Activated naive CD4-positive, alpha-beta T cell (primary cell): ENCODE measurements at places on chromosomes 1 and 21.

GRCh38 chr1:221735999-221736398 lies 5.9 kb downstream of the DUSP10 start:
- no peak for DNase-seq

GRCh38 chr1:182173808-182174512 lies 112.4 kb upstream of the ZNF648 start:
- no peak for DNase-seq

DNA sequence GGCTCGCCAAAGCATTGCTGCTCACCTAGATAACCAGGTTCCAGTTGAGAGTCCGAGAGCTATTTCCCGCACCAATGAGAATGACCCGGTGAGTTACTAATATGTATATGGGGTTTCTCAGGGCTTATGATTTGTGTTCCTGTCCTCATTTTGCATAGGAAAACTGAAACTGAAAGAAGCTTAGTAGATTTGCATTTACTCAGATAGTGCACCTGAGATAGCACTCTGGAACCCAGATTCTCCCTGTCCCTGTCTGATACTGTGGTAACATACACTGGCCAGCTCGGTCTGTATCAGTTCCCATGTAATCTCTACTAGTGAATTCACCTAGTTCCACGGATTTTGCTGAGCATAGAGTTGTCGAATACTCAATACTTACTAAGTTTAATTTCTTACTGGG lies 28.1 kb downstream of the DAP3 start:
- DNase-seq: no peak

GRCh38 chr21:37552496-37553029 lies 186.0 kb downstream of the DYRK1A start:
- DNase-seq: no peak

DNA sequence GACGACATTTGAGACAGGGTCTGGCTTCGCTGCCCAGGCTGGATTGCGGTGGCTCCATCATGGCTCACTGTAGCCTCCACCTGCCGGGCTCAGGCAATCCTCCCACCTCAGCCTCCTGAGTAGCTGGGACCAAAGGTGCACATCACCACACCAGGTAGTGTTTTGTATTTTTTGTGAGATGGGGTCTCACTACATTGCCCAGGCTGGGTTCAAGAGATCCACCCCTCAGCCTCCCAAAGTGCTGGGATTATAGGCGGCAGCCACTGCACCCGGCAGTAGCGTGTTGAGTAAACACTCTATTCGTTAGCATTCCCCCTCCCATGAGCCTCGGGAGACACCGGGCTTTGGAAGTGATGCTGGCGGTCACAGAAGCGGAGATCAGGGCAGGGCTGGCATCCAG lies 6.8 kb upstream of the C1QTNF12 start:
- no peak for DNase-seq

DNA sequence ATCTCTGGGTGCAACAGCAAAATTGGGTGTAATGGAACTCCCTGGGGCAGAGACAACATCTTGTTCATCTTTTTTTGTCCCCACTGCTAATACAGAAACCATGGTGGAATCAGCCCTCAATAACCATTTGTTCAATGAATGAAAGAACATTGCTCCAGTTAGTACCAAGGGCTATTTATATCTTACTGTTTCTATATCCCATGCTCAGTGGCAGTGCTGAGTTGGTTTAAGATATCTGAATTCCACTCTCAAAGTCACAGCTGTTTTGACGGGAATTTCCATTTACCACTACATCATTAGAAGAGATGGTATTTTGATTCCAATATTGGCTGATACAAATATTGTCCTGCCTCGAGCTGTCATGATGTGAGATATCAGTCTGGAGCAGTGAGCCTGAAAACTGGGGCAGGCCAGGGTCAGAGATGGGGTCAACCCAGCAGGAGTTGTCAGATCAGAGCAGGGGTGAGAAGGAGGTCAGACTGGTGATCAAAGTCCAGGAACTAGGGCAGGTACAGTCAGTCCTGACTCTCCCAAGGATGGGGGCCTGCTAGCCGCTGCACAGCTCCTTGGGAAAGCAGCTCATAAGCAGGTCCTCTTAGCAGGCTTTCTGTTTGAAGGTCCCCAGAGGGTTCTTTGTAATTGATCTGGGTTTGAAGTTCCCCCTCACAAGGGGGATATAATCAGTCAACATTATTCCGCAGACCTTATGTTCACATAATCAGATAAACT lies 5.8 kb upstream of the PHC2 start:
- DNase-seq: no peak

DNA sequence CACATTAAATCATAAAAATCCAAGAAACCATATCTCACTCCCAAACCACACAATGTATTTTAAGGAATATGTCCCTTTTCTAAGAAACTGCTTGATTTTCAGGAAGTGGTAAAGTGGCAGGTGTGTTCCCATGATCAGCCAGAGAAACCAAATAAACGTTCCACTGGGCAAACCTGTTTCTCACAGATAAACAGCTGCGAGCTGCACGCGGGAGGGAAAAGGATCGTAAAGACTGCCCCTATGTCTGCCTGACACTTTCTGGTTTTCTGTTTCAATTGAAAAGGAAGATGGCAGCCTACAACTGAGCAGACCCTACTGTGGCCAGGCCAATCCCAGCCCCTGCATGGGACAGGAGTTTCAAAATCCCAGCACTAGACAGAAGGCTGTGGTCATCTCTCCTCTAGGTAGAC lies 36.6 kb downstream of the HIVEP3 start:
- no peak for DNase-seq

DNA sequence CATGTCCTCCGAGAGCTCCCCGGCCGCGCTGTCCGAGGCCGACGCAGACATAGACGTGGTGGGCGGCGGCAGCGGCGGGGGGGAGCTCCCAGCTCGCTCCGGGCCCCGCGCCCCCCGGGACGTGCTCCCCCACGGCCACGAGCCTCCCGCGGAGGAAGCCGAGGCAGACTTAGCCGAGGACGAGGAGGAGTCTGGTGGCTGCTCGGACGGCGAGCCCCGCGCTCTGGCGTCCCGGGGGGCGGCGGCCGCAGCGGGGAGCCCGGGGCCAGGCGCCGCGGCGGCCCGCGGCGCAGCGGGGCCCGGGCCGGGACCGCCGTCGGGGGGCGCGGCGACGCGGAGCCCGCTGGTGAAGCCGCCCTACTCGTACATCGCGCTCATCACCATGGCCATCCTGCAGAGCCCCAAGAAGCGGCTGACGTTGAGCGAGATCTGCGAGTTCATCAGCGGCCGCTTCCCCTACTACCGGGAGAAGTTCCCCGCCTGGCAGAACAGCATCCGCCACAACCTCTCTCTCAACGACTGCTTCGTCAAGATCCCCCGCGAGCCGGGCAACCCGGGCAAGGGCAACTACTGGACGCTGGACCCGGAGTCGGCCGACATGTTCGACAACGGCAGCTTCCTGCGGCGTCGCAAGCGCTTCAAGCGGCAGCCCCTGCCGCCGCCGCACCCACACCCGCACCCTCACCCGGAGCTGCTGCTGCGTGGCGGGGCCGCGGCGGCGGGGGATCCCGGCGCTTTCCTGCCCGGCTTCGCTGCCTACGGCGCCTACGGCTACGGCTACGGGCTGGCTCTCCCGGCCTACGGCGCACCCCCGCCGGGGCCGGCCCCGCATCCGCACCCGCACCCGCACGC lies 547 bp downstream of the FOXD2 start:
- DNase-seq: peak; percentile 25

- DNase-seq: no peak
These were observed 2.5 kb upstream of the OLIG1 start for GRCh38 chr21:33067457-33067856.

GRCh38 chr1:207978441-207978840 lies 67.5 kb upstream of the CD34 start:
- DNase-seq: no peak

GRCh38 chr1:231629132-231629531 lies 2.5 kb downstream of the DISC1 start:
- no peak for DNase-seq

GRCh38 chr1:233613252-233614172 lies at the start of gene KCNK1:
TSS of gene KCNK1 (plus strand) at chr1:233614106. CDS start at chr1:233614172, 66 bp downstream.
- DNase-seq: no peak

DNA sequence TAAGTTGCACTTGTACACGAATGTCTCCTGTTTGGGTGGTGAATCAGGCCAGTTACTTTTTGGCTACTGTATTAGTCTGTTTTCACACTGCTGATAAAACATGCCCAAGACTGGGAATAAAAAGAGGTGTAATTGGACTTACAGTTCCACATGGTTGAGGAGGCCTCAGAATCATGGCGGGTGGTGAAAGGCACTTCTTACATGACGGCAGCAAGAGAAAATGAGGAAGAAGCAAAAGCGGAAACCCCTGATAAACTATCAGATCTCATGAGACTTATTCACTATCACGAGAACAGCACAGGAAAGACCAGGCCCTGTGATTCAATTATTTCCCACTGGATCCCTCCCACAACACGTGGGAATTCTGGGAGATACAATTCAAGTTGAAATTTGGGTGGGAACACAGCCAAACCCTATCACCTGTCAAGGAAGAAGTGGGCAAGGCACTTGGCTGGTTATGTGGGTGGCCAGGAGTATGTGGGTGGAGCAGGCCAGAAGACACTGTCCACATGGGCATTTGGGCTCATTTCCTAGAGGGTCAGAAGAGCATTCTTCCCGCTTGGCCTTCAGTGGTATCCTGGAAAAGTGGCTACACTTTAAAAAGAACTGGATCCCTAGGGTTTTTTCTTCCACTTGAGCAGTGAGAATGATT lies 228.8 kb downstream of the HHAT start:
- DNase-seq: no peak

GRCh38 chr1:182141040-182141439 lies 79.5 kb upstream of the ZNF648 start:
- DNase-seq: no peak
